ENCODE measurements at places on chromosomes 6 and 20. TPM values are rescaled to one million over a fixed set of nuclear protein-coding genes. Genes with fewer than 3 reads are reported as not detected.
A peak's percentile ranks its signal among the peaks of the same experiment; 100 is the strongest.

DNA sequence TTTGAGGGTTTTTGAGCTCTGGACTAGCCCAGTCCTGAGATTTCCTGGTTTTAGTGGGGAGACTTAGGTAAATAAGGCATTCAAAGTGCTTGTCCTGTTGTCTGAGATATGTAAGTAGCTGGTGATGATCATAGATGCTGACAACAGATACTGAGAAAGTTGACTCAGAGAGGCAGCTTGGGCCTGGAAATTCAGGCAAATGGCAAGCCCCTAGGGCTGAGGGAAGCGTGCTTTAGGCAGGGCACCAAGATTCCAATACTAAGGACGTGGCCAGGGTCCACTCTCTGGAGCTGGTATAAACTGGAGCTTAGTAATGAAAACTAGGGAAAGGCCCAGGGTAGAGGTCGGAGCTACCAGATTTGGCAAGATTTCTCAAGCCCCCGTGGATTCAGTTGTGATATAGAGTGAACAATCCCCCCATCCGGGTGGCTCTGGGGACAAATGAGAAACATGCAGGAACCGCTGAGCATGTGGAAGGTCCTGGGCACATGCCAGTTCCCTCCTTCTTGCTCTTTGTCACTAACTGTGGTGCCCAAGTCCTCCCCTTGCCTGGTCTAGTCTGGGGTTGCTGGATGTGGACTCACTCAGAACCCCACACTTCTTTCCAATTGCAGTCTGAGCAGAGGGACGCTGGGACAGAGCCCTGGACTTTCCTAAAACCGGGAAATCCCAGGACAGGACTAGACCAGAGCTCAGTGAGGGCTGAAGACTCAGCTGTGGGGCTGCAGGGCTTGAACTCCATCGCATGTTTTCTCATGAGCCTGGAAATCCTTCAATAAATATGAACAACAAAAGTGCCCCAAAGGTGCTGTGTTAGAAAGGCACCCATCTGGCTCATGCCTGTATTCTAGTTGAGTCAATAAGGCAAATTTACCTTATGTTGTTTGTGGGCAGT is 10.3 kb downstream of the SLC22A3 start:
- no peak for DNase-seq

GRCh38 chr20:46634528-46634927 is 16.7 kb downstream of the SLC13A3 start:
- no peak for DNase-seq

WFDC12 gene
- not detected for total RNA-seq

GRCh38 chr6:11890849-11891248 is 112.2 kb upstream of the ADTRP start:
- DNase-seq: no peak

DNA sequence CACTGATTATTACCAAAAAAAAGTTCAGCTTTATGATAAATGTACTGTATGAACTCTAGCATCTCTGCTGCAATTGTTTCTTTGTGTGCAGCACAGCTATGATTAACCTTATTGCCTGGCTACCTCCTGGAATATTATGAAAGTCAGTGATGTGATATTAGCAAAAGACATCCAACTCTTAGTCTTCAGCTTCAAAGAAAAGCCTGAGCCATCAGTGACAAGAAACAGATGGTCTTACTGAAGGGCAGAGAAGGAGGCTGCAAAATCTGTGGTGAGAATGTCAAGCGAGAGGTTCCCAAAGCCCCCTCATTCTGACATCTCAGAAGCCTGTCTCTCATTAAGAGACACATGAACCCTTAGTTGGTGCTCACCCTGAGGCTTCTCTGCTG is 89.4 kb upstream of the TNFAIP3 start:
- no peak for DNase-seq

DNA sequence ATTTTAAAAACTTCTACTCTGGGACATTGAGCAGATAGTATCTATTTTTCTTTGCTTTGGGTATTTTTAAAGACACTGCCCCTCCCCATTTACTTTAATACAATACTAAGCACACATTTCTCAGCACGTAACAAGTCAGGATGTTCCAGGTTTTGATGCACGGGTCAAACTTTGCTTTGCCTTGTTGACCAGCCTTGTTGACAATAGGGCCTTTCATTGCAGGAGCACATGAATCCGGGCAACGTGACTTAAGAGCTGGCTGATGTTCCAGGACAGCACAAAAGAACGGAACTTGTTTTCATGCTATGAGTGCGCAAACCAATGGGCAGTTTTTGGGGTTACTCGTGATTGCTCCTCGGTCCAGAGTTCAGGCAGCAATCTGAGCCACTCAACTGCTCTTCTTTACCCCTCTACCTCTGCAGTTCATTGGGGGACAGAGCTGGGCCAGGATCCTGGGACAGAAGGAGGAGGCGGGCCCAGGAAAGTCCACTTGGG is 78.6 kb upstream of the SLC22A16 start:
- peak; percentile 28 for DNase-seq

DNA sequence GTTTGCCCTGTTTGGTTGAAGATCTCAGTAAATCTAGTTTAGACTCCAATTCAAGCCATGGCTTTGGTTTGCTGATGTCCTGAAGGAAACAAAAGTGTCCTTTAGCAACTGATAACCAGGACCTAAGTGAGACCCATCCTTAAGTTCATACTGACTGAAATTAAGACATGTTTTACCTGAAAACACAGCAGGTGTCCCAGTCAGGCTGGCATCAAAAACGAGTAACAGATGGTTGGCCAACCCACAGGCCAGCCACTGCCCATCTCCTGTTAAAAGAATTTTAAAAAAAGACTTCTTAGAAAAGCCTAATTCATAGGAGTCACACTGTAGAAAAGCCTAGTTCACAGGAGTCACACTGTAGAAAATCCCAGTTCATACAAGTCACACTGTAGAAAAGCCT is 58.3 kb downstream of the WDR27 start:
- DNase-seq: no peak
